ENCODE measurements at places on chromosomes 2 and 18.

DNA sequence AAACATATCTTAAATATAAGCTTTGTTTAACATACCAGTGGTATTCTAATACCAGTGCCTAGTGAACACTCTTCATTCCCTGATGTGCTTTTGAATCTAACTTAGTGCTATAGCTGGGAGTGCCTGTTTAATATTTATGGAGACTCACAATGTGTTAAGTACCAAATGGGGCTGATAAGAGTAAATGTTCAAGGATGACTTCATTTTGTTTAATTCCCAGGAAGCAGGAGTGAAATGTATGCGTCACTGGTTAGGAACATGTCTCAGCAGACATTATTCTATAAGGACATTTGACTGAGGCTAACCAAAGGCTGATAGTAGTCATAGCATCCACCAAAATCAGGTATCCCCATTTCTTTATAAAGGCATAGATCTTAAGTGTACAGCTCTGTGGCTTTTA, 31.7 kb upstream of the LINC00305 start:
- no peak for DNase-seq

DNA sequence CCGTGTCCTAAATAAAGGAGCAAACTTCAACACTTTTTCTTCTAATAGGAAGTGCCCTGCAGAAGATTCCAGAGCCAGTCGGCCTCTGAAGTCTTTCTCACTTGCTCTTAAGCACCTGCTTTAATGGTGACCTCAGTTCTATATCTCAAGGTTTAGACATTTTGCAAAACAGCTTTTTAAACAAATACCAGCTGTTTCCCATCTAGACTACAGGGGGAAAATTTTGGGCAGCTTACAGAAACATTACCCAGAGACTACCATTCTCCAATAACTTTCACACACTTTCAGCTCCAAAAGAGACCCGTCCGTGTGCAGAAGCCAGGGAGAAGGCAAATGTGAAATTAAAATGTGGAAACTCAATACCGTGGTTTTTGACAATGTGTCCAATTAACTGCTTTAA, 285.3 kb upstream of the CCDC68 start:
- no peak for DNase-seq

DNA sequence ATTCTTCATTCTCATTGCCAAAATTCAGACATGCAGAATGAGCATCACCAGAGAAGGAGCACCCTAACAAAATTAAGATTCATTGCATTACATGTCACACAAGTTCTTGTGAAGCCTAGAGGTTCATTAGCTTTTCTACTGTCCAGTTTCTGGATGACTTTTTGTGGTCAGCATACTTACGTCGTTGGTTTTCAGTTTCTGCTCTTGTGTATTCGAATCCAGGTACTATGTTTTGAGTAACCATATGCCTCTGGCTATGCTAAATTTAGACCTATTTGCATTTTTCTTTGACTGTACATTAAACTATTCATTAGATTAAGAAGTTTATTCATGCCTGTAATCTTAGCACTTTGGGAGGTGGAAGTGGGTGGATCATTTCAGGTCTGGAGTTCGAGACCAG, 251.3 kb downstream of the PARD3B start:
- DNase-seq, result no peak

- no peak for DNase-seq
Measured at GRCh38 chr18:58887613-58887963, 22.9 kb downstream of the ZNF532 start.

DNA sequence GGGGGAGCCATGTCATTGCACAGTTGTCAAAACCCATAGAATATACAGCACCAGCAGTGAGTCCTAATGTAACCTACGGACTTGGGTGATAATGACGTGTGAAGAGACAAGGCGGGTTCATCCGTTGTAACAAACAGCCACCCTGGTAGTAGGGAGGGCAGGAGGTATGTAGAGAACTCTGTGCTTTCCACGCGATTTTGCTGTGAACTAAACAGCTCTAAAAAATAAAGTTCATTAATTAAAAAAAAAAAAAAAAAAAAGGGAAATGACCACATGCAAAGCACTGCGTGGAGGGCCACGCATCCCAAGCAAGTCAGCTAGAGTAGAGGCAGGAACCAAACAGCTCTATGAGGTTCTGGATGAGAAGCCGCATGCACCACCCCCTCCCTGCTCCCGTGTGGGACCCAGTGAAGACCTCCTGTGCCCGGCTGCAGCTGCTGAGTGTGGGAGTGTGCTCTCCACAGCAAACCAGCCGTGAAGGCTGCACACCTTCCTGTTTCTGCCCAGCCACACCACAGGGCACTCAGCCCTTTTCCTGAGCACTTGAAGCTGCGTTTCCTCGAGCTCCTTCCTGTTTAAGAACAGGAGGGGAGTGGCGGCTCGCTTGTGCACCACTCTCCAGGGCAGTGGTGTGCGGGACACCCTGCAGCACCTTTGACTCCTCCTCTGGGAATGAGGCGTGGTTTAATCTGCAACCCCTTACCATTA, 65.6 kb downstream of the ODC1 start:
- DNase-seq, result no peak

GRCh38 chr2:28687171-28687570, 64.5 kb upstream of the PPP1CB start:
- DNase-seq, result no peak

- no peak for DNase-seq
Measured at GRCh38 chr18:24500217-24500616, 39.8 kb downstream of the HRH4 start.

DNA sequence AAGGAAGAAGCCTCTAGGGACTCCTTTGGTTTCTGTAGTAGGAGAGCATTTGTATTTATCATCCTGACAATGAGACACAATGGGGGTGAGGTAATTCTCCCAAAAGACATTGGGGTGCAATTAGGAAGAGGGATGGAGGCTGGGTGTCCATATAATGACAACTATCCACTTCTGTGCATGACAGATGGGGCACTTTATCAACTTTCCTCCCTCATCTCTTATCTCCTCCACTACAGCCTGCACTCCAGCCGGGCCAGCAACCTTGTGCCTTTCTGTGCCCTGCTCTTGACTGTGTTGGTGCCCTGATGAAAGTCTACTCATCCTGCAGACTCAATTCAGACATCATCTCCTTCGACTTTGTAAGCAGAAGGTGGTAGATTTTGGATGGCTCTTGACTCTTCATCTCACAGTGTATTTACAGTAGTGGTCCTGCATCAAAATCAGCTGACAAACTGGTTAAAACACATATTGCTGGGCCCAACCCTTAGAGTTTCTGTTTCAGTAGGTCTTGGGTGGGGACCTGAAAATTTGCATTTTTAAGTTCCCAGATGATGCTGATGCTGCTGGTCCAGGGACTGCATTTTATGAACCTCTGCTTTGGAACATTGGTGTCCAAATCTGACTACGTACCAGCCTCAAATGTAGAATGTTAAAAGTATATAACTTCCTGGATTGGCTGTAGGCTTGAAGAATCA, 40.8 kb upstream of the CFAP36 start:
- DNase-seq, result no peak

- no peak for DNase-seq
Measured at GRCh38 chr2:40470822-40471813, 19.2 kb upstream of the SLC8A1 start.

GRCh38 chr18:12939162-12939561, 8.6 kb upstream of the SEH1L start:
- no peak for DNase-seq

- no peak for DNase-seq
Measured at GRCh38 chr2:217842017-217842416, 160.8 kb downstream of the TNS1 start.

GRCh38 chr2:222296911-222297599, 1.7 kb downstream of the PAX3 start:
- no peak for DNase-seq

GRCh38 chr2:19916385-19916950, 14.7 kb upstream of the TTC32 start:
- no peak for DNase-seq

GRCh38 chr2:36351736-36352349, 3.7 kb upstream of the CRIM1 start:
- no peak for DNase-seq

Measured in vagina (tissue), 2 donors.